Renal cortex interstitium (tissue), 15 donors: ENCODE measurements at places on chromosomes 16 and 17.

DNA sequence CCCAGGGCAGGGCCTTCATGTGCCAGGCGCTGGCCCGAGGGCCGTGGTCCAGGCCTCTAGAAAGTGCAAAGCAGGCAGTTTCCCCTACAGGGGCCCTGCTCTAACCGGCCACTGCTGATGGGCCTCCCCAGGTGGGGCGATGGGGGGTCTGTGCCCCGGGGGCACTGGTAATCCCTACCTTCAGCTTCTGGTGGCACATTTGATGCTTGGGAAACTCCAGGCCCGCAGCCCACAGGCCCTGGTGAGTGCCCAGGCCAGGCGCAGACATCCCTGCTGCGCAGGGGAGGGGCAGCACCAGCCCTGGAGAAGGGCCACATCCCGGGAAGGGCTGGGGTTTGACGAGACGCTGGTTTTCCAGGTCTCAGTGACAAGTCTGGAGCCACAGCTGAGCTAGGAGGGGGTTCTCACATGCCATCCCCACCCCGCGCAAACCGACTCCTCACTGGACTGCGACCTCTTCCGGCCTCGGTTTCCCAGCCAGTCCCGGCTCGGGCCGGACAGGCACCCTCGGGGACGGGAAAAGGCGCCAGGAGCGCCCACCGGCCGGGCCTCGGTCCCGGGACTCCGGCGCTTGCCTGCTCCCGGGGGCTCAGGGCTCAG is 1.6 kb downstream of the DOC2B start:
- no peak for DNase-seq

- no peak for DNase-seq
These were observed 479.9 kb upstream of the RBFOX1 start for GRCh38 chr16:6852643-6853225.

- DNase-seq: no peak
These were observed 34.0 kb downstream of the NEUROD2 start for GRCh38 chr17:39573447-39574298.

DNA sequence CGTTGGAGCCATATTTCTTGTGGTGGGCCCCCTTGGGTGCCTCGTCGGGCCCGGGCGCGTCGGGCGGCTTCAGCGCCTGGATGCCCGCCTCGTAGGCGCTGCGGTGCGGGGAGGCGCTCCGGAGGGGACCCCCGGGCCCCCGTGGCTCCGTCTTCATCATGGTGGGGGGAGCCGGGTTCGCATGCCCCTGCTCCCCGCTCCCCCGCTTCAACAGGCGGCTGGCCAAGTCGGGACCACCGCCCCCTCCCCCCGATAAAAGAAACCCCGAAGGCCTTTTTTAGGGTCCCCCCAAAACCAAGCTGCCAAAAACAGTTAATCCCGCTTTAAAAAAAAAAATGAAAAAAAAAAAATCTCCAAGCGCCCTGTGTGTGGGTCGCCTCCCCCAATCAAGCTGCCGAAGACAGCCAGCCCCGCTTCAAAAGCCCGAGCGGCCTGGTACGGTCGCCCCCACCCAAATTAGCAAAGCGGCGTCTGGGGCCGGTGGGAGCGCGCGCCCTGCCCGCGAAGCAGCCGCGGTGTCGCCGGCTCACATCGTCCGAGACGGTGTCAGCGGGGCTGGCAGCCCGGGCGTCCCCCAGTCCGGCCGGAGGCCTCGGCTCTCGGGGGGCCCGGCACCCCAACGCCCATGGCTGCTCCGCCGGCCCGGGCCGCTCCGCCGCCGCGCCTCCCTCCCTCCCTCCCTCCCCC is at the start of gene PPP1R9B:
Gene PPP1R9B (minus strand): TSS at position 324 of the 687 bp plus-strand sequence. CDS start 164 bp downstream, at position 160.
- no peak for DNase-seq

DNA sequence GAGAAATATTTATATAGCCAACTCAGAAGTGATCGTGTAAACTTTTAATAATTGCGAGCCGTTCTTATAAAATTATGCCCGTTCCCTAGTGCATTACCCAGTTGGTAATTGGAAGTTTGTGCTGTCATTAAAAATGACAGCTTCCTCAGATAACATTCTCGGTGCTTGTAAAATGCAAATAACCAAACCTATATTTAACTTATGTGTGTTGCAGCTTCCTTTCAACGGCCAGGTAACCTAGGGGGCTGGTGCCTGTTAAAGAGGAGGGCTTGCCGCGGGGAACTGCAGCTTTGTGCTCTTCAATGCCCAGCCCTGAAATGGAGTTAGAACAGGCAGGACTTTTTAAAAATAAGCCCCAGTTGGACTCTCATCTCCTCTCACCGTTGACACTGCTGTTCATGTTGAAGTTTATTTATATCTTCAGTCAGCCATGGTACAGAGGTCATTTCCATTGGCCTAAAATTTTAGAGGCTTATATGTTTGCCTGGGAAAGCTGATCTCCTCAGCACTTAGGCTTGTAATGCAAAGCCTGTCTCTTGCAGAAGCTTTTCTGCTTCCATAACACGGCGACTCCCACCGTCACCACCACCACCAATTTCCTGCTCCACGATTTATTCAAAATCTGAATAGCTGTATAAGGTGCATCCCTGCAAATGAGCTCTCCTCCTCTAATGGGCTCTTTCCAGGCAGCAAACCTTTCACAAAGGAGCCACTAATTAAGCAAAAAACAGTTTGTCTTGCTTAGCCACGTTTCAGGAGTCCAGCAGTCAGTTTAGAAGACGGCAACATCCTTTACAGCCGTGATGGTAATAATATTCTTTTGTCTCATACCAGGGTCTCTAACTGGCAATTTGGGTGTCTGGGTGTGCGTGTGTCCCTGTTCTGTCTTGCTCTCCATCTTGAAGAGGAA is 74.7 kb downstream of the RPA1 start:
- no peak for DNase-seq

DNA sequence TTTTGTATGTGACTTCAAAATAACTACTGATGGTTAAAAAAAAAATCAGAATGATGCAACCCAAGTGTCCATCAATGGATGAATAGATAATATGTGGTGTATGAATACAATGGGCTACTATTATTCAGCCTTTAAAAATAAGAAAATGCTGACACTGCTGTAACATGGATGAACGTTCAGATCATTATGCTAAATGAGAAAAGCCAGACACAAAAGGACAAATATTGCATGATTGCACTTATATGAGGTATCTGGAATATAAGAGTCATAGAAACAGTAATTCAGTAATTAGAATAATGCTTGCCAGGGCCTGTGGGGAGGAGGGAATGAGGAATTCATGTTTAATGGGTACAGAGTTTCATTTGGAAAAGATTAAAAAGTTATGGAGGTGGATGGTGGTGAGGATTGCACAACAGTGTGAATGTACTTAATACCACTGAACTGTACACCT is 25.4 kb downstream of the TENT4B start:
- no peak for DNase-seq

GRCh38 chr16:72788269-72788809 is 259.6 kb downstream of the ZFHX3 start:
- no peak for DNase-seq
